ENCODE measurements at places on chromosomes 5 and 9.

GRCh38 chr5:4661836-4662235 is 478.3 kb upstream of the ADAMTS16 start:
- no peak for DNase-seq

- peak; percentile 51 for DNase-seq
Measured at GRCh38 chr5:6791031-6791430, 77.8 kb downstream of the TENT4A start.

- DNase-seq = no peak
Measured at GRCh38 chr9:77864211-77864889, 167.3 kb downstream of the GNAQ start.

DNA sequence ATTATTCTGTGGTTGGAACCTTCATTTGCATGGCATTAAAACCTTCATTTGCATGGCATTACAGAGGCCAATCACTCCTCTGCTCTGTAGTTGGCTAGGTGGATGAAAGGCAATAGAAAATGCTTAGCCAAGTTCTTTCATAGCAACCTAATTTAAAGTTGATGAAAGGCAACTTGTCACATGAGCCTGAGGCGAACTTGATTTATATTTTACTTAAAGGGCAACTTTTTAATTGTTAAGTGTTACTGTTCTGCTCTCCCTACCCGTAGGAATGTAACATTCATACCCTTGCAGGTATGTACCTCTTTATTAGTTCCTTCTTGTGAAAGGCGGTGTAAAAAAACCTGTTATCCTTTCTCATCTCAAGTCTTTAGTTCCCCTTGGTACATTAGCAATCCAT is 7.9 kb upstream of the ERMP1 start:
- no peak for DNase-seq

DNA sequence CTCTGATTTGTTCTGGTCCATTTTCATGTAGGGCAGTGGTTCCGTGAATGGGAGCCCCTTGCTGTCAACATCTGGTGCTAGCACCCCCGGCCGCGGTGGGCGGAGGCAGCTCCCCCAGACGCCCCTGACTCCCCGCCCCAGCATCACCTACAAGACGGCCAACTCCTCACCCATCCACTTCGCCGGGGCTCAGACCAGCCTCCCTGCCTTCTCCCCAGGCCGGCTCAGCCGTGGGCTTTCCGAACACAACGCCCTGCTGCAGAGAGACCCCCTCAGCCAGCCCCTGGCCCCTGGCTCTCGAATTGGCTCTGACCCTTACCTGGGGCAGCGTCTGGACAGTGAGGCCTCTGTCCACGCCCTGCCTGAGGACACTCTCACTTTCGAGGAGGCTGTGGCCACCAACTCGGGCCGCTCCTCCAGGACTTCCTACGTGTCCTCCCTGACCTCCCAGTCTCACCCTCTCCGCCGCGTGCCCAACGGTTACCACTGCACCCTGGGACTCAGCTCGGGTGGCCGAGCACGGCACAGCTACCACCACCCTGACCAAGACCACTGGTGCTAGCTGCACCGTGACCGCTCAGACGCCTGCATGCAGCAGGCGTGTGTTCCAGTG is 244.0 kb downstream of the CACNA1B start:
- DNase-seq = no peak

GRCh38 chr9:70257991-70258691 is 637 bp upstream of the SMC5 start:
- peak; percentile 88 for DNase-seq

Data from NCI-H510A treated with DMSO at 0.1 percent for 48 hours (cell line).